ENCODE measurements at places on chromosomes 7 and 10.

GRCh38 chr7:90594751-90595317 lies 1.3 kb upstream of the CDK14 start:
- no peak for DNase-seq

- DNase-seq, result no peak
Observed at GRCh38 chr10:118584181-118584954, 11.1 kb downstream of the PRLHR start.

DNA sequence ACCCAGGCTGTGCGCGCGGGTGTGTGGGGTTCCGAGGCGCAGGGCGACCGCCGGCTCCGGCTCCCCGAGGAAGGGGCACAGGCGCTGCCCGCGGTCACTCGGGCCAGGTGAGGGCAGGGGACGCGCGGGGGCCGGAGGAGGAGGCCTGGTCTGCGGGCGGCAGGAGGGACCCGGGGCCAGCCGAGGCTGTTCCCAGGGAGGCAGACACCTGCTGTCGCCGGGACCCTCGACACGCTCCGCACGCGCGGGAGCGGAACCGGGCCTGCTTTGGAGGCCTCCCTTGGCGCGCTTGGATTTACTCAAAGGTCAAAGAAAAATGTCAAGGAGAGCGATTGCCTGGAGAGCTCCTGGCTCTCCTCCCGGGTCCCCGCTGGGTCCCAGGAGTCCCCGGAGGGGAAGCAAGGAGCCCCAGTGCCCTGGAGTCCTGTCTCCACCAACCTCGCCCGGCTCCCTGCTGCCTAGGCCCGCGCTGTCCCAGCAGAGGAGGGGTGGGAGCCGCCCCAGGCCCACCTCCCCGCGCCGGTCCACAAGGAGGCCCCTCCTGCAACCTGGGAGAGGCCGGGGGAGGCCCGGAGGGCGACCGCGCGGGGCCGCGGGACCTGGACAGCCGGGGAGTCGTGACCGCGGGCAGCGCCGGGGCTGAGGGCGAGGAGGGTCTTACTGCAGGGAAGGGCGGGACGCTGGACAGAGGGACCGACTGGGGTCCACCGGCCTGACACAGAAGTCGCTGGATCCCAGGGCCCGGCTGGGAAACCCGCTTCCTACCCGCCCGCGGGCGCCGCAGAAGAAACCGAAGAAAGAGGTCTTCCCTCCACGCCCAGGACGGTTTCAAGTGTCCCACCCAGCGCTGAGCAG lies 348.9 kb downstream of the DNAJB6 start:
- DNase-seq, result no peak

DNA sequence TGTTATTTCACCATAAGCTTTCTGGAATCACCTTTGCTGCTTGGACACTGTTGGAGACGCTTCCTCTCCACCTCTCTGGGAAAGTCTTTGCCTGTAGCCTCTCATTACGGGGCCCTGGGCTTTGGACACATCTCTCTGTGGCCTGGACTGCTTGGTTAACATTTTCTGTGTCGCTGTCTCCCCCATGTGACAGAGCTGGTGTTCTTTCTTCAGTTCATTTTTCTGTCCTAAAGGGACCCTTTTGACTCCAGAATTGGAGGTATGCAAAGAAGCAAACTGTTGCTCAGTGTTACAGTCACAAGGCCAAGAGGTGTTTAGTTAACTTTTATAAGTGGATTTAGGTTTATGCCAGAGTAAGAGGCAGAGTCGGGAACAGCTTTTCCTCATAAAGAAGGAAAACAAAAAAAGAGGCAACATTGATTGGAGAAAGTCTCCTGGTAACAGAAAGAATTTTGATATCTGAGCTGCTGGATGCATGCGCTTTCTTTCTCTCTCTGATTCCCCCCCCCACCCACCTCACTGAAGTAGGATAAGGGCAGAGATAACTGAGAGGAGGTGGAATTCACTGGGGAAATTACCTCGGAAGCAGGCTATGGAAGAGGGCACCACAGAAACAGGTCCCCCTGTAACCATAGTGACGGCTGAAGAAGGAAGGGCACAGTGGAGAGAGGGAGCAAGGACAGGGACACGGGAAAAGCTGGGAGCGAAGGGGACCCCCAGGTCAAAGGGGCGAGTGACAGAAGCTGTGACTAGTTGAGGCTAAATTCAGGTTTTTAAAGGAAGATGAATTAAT lies 57.8 kb downstream of the LGI1 start:
- DNase-seq, result no peak

DNA sequence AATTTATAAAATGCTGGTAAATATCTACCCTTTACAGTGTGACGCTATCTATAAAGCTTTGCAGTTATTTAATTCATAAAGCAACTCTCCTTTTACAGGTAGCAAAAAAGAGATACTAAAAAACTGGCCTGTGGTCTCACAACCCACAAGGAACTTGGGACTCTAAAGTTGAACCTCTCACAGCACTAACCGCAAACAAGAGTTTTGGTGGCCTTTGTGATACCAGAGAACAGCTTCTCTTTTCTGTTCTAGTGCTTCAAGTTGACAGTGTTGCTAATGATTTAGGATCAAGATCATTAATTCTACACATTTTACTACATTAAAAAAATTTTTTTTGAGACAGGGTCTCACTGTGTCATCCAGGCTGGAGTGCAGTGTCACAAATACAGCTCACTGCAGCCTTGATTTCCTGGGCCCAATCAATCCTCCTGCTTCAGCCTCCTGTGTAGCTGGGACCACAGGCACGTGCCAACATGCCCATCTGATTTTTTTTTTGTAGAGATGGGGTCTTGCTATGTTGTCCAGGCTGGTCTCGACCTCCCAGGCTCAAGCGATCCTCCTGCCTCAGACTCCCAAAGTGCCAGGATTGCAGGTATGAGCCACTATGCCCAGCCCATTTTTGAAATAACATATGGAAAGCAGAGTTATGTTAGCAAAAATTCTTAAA lies 56.0 kb upstream of the ST8SIA6 start:
- no peak for DNase-seq

DNA sequence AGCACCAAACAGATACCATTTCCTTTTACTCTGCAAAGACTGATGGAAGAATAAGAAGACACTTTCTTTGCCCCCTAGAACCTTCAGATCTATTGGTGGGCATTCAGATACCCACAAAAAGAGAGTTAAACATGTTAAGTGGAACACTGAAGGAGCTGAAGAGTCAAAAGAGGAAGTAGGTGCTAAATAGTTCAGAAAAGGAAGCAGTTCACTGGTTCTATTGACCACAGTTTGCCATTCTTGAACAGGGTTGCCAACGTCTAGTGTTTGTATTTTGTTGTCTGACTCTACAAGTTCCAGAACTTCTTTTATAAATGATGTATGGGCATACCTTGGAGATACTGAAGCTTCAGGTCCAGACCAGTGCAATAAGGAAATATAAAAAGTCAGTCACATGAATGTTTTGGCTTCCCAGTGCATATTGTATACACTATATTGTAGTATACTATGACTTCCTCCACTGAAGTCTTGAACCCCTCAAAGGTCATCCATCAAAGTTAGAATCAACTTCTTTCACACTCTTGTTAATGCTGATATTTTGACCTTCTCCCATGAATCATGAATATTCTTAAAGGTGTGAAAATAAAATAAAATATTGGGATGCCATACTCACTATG lies 47.5 kb upstream of the AGR3 start:
- DNase-seq, result no peak

DNA sequence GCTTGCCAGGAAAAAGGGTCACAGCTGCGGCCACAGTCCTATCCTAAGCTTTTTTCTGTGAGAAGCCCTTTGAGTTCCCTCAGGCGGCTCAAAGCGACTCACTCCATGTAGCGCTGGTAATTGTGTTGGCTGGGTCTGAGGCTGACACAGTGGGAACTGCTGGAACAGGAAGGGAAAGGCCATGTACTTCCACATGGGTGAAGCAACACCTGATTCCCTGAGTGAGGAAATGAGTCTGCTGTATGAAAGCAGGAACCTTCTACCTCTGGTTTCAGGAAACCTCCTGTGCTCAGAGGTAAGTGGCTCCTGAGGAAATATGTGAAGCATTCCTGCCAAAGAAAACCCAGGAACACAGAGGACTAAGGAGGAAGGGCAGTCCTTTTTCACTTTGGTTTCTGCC lies 734.6 kb upstream of the SORCS1 start:
- no peak for DNase-seq

GRCh38 chr10:88920986-88921593 lies 31.5 kb downstream of the ACTA2 start:
- DNase-seq, result no peak

GRCh38 chr7:101874028-101874427 lies 56.6 kb downstream of the CUX1 start:
- no peak for DNase-seq

- DNase-seq, result no peak
Observed at GRCh38 chr10:11170993-11171851, 153.6 kb downstream of the CELF2 start.

GRCh38 chr10:103086261-103086660 lies 106.8 kb downstream of the NT5C2 start:
- no peak for DNase-seq

DNA sequence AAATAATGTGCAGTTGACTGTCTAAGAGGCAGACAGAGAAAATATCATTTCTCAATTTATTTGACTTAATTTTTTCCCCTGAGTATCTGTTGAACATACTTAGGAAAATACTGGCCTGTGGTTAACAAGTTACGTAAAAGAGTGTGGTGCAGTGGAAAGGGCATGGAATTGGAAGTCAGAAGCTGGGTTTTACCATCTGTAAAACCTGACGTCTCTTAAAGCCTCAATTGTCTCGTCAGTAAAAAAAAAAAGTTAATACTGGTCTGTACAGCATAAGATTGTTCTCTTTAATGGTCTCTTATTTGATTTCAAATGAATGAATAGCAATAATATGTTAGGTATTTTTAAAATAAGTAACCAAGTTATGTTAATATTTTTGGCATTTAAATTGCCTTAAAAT lies 67.8 kb downstream of the PHTF2 start:
- no peak for DNase-seq

DNA sequence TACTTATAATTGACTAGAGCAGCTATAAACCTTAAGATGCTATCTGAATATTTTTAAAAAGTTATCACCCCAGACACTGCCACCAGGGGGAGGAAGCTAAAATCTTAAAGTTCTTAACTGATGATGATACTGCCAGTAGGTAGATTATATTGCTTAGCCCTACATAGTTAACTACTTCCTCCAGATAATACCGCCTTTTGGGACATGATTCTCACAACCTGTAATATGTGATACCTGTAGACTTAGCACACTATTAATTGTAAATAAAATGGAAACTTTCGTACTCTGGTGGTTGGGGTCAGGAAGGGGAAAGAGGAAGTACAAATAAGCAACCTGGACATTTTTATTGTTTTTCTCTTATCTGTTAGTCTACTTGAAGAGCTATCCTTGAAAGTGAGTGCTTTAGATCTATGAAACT lies 268.9 kb downstream of the ADK start:
- no peak for DNase-seq

DNA sequence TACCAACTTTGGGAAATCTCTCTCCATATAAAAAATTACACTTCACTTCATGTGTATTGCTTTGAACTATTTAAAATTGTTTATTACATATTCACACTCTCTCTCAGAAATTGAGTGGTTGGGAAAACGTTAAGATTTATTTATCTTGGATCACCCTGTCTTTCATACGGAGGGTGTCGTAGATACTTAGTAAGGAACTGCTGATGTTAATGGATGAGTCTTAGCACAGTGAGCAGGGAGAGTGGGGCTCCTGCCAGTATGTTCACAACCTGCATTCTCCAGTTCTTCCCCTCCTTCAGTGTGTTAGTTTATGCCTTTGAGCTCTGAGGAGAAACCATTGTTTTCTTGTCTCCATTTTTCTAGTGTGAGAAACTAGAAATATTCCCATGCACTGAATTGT lies 67.1 kb downstream of the CDK14 start:
- no peak for DNase-seq

DNA sequence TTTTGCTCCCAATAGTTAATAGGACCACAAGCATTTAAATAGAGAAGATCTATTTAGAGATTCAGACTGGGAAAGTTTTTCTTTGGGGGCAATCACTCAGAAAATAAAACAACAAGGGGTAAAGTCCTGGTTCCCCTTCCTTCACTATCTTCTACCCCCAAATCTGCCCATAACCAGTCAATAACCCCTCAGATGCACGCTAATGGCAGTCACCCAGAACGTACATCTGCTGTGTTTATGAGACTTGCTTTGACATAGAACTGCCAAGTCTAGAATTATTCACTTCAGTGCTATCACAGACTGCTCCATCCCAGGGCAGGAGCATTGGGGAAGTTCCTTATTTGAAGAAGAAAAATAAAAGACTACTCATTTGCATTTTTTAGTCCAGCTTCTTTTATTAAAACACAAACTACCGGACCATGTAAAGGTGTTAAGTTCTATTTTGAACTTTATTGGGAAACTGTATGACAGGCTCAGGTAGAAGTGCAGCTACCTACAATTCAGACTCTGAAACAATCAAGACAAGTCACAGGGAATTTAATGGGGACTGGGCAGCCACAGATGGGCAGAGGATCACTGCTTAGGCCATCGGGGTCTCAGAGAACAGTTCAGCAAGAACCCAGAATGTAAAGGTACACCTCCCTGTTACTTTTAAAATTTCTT lies 38.4 kb downstream of the ANK3 start:
- no peak for DNase-seq

GRCh38 chr7:116691664-116692063 lies 19.7 kb downstream of the MET start:
- DNase-seq, result no peak

GRCh38 chr7:30322271-30323005 lies 38.0 kb downstream of the ZNRF2 start:
- no peak for DNase-seq

GRCh38 chr7:28042721-28043120 lies 137.9 kb downstream of the JAZF1 start:
- no peak for DNase-seq

- DNase-seq, result no peak
Observed at GRCh38 chr7:18893156-18893555, 224.3 kb downstream of the TWIST1 start.

DNA sequence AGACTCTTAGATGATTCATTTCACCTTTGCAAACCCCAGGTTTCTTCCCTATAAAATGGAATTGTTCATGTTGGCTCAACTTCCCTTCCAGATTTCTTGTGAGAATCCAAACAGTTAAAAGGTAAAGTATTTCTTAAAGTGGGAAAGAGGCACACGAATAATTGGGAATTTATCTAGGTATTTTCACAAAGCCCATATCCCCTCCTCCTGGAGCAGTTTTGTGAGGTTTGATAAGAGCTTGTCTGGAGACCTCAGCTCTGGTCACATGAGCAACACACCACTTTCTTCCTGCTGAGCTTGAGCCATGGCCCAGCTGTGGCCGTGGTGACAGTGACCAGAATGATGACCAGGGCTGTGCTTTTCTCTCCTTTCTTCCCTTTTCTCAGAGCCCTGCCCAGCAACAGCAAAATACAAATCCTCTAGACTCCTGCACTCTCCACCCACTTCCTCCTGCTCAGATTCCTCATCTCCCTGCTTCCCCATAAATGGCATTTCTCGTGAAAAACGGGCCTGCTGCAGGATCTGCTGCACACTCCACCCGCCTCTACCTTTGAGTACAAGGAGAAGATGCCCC lies 87.7 kb downstream of the PIK3CG start:
- no peak for DNase-seq
